ENCODE measurements at places on chromosomes 7 and 10. TPM values are rescaled to one million over a fixed set of nuclear protein-coding genes. Genes with fewer than 3 reads are reported as not detected.

- DNase-seq, result no peak
Measured at GRCh38 chr7:66443946-66444345, 184.7 kb upstream of the KCTD7 start.

Gene PON3
- total RNA-seq, result not detected

DNA sequence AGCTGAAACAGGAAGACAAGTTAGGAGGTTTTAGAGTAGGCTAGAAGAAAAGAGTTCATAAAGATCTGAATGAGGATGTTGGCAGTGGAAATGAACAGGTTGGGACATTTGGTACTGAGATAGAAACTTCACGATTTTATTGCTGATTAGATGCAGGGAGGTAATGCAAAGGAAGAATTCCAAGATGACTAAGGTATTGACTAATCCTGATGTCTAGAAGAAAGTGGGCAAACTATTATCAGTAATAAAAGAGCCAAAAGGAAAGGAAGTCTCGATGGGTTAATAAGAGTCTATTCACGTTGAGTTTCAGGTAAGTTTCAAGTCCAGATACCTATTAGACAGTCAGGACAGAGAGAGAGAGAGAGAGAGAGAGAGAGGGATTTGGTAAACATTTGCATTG lies 631.3 kb upstream of the LRRTM3 start:
- DNase-seq, result no peak

DNA sequence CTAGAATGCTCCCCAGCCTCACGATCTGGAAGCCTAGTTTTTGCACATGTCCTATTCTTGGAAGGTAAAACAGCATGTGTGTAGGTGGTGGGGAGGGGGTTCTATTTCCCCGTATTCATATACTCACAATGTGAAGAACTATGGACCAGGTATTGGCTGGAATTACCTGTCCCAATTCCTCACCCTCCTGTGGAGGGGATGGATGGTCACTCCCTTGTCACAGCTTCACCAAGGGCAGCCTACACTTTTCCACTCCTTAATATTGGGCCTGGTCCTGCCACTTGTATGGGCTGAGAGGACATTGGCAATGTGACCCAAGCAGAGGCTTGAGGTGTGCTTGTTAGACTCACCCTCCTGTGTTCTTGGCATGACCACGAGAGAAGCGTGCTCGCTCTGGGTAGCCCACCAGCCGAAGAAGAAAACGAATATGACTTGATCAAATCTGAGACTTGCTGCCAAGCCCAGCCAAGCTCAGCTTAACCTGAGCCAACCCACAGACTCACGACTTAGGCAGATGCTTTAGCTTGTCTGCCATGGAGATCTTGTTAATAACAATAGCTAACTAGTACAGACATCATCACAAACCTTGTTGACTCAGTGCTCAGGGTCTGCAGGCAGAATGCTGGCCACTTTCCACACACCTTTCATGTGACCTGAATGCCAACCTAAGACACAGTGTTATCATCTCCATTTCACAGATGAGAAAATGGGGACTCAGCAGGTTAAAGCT lies 17.2 kb downstream of the ZNF488 start:
- DNase-seq, result no peak

Gene ZNF467
- total RNA-seq, result not detected

DNA sequence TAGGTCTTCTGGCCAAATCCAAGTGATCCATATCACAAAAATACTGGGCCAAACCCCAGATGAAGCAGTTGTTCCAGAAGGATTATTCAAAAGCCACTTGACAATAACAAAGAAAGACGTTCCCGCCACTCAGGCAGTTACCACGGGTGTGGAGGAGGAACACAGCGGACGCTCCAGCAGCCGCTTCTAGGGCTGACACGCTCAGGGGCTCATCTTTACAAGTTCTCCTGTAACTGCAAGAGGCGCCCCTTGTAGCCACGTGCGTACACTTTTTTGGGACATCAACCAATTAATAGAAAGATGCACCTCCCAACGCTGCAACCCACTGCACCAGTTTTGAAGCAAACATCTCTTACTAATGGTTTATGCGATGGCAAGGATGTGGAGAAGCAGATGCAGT lies 159.4 kb downstream of the GRID1 start:
- DNase-seq, result no peak

- no peak for DNase-seq
Measured at GRCh38 chr7:30896783-30897637, 14.6 kb upstream of the AQP1 start.

DNA sequence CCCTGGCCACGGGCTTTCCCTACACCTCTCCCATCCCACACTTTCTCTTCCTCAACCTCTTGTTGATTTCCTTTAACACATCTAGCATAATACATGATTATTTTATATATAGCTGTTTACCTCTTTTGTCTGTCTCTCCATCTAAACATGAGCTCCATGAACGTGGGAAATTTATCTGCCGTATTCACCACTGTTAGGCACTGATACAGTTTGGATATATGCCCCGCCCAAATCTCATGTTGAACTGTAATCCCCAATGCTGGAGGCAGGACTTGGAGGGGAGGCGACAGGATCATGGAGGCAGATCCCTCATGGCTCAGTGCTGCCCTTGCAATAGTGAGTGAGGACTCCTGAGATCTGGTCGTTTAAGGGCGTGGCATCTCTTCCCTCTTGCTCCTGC lies 5.7 kb downstream of the CYTH3 start:
- DNase-seq, result no peak

Measured in A172 (cell line).